ENCODE measurements at places on chromosomes 2 and 18.

- no peak for DNase-seq
Measured at GRCh38 chr18:74190086-74190485, 41.8 kb downstream of the TIMM21 start.

DNA sequence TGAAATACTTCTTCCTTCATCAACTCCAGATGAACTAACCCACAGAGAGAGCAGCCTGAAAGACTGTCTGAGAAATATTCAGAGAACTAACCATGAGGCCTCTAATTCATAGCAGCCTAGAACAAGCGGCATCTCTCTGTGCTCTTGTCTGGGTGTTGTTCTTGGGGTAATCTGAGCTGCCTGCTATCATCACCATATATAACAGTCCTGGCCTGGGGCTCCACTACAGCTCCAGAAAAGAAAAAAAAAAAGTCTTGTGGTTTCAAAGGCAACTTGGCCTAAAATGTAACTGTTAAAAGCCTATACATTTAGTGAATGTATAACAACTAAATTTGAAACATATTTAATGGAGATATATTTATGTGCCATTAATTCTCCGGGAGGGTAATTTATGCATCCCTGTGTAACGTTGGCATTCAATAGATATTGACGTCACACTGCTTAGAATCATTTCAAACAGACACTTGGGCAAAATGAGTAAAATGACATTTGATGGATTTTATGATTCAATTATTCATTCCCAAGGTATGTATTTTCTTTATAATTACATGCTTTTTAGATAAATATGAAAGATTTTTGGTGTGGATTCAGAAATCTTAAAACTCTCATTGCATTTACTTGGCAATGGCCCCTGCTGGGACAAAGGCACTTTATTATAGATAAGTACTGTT, 294.3 kb downstream of the HRH4 start:
- no peak for DNase-seq

GRCh38 chr2:237909075-237909695, 49.8 kb downstream of the RAMP1 start:
- no peak for DNase-seq

GRCh38 chr2:50398766-50399056, 633.2 kb downstream of the NRXN1 start:
- no peak for DNase-seq

- peak; percentile 68 for DNase-seq
Measured at GRCh38 chr18:79517341-79517740, 121.6 kb downstream of the NFATC1 start.

DNA sequence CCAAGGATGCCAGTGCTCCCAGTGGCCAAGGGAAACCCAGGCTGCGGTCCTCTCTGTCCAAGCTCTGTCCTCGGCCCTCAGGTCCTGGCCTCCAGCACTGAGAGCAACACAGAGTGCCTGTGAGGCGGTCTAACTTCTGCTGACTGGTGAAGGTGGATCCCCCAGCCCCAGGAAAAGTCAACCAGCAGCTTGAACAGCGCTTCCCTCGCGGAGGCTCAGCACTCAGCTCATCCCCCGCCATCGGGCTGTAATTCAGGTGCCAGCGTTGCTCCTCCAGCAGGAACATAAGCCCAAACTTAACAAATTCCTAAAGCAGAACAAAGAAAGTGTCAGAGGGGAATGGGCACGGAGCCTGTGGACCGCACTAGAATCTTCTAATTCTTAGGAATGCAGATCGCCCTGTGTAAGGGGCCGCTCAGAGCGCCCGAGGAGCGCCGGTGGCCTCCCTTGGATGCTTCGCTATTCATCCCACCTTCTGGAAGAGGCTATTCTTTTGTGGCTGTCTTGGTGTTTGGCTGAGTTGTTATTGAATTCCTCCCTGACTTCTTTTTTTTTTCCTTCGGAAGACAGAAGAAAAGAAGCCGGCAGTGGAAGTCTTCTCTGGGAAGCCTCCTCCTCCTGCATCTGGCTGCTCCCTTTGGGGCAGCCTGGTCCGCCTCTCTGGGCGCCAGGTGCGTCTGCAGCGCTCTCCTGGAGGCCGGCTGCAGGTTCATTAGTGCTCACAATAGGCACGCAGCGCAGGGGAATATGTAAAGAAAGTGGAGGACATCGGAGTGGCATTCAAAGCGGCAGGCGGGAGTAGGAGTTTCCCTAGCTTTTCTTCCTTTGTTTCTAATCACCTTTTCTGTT, 905.6 kb downstream of the TSN start:
- DNase-seq: no peak

GRCh38 chr2:150895968-150896367, 365.7 kb downstream of the RBM43 start:
- DNase-seq: no peak

DNA sequence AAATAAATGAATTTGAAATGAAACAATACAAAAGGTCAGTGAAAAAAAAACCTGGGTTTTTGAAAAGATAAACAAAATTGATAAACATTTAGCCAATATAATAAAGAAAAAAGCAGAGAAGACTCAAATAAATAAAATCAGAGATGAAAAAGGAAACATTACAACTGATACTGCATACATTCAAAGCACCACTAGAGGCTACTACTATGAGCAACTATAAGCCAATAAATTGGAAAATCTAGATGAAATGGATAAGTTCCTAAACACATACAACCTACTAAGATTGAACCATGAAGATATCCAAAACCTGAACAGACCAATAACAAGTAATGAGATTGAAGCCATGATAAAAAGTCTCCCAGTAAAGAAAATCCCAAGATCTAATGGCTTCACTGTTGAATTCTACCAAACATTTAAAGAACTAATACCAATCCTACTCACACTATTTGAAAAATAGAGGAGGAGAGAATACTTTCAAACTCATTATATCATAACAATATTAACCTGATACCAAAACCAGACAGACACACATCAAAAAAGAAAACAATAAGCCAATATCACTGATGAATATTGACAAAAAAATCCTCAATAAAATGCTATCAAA, 80.8 kb upstream of the CERS6 start:
- no peak for DNase-seq

- DNase-seq: no peak
Measured at GRCh38 chr18:7658701-7659100, 91.6 kb downstream of the PTPRM start.

DNA sequence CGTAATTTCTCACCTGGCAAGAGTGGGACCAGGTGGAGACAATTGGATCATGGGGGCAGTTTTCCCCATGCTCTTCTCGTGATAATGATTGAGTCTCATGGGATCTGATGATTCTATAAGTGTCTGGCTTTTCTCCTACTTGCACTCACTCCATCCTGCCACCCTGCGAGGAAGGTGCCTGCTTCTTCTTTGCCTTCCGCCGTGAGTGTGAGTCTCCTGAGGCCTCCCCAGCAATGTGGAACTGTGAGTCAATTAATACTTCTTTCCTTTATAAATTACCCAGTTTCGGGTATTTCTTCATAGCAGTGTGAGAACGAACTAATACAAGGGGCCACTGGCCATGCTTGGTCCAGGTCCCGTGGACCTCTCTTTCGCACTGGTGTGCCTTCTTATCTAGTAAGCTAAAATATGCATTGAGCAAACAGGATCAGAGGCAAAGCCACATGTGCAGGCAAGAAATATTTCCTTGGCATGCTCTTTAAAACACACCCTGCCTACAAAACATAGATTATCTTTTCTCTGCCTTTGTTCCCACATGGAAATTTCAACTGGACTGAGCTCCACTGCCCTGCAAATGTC, 821.1 kb downstream of the TRIB2 start:
- no peak for DNase-seq

DNA sequence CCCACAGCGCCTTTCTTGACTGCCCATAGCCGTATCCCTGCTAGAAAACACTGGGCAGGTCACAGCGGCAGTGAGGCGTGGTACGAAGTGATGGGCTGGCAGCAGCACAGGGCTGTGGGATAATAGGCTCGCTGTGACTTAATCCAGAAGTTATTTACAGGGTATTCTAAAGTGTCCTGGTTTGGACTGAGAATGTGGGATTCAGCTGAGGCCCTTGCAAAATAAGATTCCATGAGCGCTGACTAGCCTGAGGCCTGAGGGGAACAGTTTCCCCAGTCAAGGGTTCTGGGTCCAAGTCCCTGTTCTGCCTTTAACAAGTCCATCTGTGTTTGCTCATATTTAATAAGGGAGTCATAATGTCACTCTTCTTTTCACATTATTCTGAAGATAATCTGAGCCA, 34.6 kb downstream of the SETBP1 start:
- no peak for DNase-seq

DNA sequence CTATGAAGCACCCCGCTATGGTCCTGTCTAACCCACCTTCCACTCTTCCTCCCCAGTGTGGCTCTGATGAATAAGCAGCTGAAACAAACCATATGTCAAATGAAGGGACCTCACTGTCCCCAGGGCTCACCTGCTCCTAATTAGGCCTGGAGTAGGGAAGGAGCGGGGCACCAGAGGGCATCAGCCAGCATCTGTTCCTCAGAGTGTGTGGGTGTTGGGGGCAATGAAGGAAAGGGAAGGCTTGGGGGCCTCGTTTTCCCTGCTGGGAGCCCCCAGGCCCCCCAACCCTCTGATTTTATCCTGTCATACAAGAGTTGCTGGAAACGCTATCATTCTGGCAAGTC, 274.7 kb downstream of the HAUS1 start:
- no peak for DNase-seq

DNA sequence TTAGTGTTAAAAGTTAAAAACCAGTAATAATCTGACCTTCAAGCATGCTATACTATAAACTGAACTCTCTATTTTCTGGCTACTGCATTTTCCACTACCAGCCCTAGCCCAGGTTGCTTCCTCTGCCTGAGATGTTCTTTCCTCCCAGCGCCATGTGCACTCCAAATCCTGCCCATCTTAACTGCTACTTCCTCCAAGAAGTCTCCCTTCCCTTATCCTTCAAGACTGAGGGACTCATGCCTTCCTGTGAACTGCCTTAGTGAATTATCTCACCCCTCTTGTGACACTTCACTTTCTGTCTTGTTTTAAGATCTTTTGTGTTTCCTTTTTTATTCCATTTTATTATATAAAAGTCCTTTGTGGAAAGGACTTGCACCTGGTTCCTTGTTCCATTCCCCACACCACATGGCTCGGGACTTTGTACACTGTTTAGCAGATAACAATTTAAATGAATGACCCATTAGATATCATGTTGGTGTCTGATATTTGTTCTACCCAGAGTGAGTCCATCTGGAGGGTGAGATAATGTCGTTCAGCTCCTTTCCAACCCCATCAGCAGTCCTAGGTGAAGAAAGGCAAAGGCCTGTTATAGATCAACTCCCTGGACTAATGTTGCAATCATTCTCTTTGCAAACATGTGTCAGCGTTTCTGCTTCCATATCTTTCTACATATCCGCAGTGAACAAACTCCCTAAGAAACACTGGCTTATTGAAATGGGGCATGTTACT, 20.9 kb upstream of the AGFG1 start:
- no peak for DNase-seq

- DNase-seq: no peak
Measured at GRCh38 chr2:45595721-45596435, 15.2 kb downstream of the SRBD1 start.

DNA sequence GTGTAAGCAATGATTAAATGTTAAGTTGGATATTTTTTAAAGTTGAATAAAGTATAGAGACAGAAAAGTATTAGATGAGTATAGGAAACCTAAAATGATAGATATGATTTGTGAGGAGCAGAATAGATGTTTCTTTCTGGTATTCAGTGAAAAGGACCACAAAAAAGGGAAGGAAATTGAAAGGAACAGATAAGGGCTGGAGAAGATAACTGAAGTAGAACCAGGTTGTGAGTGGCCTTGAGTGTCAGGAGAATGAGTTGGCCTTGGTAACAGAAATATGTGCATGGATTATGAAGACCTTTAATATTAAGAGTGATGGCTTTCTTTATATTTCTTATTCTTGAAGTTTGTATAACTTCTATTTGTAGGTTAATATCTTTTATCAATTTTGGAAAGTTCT, 543.5 kb downstream of the METTL4 start:
- no peak for DNase-seq

GRCh38 chr2:233241803-233242202, 9.7 kb upstream of the ATG16L1 start:
- DNase-seq: no peak

DNA sequence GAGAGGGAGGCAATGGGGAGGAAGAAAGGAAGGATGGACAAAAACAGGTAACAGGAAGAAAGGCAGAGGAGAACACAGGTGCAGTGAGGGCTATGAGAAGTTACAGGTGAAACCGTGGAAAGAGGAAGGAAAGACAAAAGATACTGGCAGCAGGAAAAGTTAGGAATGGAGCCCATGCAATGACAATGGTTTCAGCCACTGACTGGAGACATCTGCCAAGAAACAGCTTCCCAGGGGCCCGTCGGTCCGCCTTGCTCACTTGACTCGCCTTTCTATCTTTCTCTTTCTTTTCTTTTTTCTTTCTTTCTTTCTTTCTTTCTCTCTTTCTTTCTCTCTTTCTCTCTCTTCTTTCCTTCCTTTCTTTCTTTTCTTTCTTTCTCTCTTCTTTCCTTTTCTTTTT, 37.5 kb downstream of the ST8SIA5 start:
- no peak for DNase-seq

- no peak for DNase-seq
Measured at GRCh38 chr2:216159144-216159543, 50.0 kb downstream of the XRCC5 start.

Data from activated CD8-positive, alpha-beta T cell treated with anti-CD3 and anti-CD28 coated beads, Interleukin-2, amount 10 ng/mL, durations not matched to agents 7 days and 5 days (primary cell).